ENCODE measurements at places on chromosomes 6 and 20. TPM values are rescaled to one million over a fixed set of nuclear protein-coding genes. Genes with fewer than 3 reads are reported as not detected.

Gene SYCP2
- total RNA-seq, result 2.8 TPM

Gene CCND3
- total RNA-seq, result 12.5 TPM

Gene OPRM1
- total RNA-seq, result 2.6 TPM

Gene ASIP
- not detected for total RNA-seq

Gene SLX4IP
- 5.9 TPM for total RNA-seq

Gene ROS1
- not detected for total RNA-seq

Gene HTR1B
- total RNA-seq, result 1.6 TPM

Gene RIN2
- total RNA-seq, result 27.3 TPM

Gene ARMC12
- total RNA-seq, result 0.86 TPM

Gene STK35
- total RNA-seq, result 9.3 TPM

Gene FHL5
- not detected for total RNA-seq

Gene KIF13A
- 31.9 TPM for total RNA-seq

Gene MAS1
- total RNA-seq, result 0.47 TPM

Gene KCNS1
- 0.85 TPM for total RNA-seq

Gene TBC1D7
- 23.3 TPM for total RNA-seq

Gene BPIFB4
- total RNA-seq, result 0.27 TPM

Gene COL9A1
- total RNA-seq, result 0.78 TPM

Gene FAM217A
- total RNA-seq, result 0.52 TPM

Gene HCRTR2
- 6.4 TPM for total RNA-seq

Gene SLC32A1
- total RNA-seq, result 0.96 TPM

Gene TBX18
- 25.2 TPM for total RNA-seq

Gene FRK
- 0.14 TPM for total RNA-seq

Gene GUCA1A
- total RNA-seq, result 3.0 TPM

Gene CST8
- total RNA-seq, result not detected

Gene CDSN
- total RNA-seq, result not detected

Gene BTBD3
- total RNA-seq, result 44.5 TPM

Gene GATA5
- 0.24 TPM for total RNA-seq

Gene UBE2C
- total RNA-seq, result 69.5 TPM

Gene MARCKS
- total RNA-seq, result 281 TPM

Gene SFTA2
- not detected for total RNA-seq

Gene HAO1
- not detected for total RNA-seq

Gene GPX5
- total RNA-seq, result not detected

Gene GPLD1
- total RNA-seq, result 1.7 TPM

Gene SEMG1
- not detected for total RNA-seq

Gene COL12A1
- 17.4 TPM for total RNA-seq

Gene SULF2
- total RNA-seq, result 61.7 TPM

Gene CFAP61
- 0.56 TPM for total RNA-seq

Gene CASS4
- total RNA-seq, result 0.13 TPM

Gene MLIP
- total RNA-seq, result 11.5 TPM

Gene LPIN3
- total RNA-seq, result 2.2 TPM

Gene VSTM2L
- 7.3 TPM for total RNA-seq

Gene CNR1
- total RNA-seq, result 0.77 TPM

Gene HTR1E
- 0.24 TPM for total RNA-seq

Gene MCCD1
- 0.69 TPM for total RNA-seq

Gene UBD
- total RNA-seq, result 5.4 TPM

Gene HS3ST5
- total RNA-seq, result 2.2 TPM

Gene MRAP2
- total RNA-seq, result 2.5 TPM

All from motor neuron (in vitro differentiated cells).